ENCODE measurements at places on chromosomes 13 and 19. TPM values are rescaled to one million over a fixed set of nuclear protein-coding genes. Genes with fewer than 3 reads are reported as not detected.

DNA sequence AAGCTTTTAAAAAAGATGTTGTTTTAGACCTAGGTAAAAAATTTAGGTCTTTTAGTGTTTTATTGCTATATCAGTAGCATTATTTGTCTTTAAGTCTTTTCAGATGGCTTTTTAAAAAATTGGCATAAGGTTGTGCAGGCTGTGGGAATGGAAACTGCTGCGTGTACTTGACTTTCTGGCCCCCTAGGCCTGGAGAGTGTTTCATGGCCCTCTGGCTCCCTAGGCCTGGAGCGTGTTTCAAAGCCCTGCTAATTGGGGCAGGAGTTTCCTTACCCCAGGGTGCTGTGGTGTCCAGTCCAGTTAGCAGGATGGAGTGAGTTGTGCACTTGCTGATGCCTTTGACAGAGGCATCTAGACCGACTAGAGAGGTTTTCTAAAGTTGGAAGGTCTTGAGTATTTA, 23.8 kb downstream of the PRAM1 start:
- DNase-seq, result no peak
- H3K36me3 ChIP-seq, result no peaks in the 10 kb centered on the region
- no peak overlapping the region for H3K4me3 ChIP-seq
- H3K27me3 ChIP-seq, result no peaks in the 10 kb centered on the region
- peaks cover 83% of the 10 kb centered on the region for H3K4me1 ChIP-seq

The ZNF549 gene
- 8.6 TPM for polyA plus RNA-seq

The LAIR1 gene
- polyA plus RNA-seq, result 58.3 TPM

The SAFB2 gene
- polyA plus RNA-seq, result 25.8 TPM

DNA sequence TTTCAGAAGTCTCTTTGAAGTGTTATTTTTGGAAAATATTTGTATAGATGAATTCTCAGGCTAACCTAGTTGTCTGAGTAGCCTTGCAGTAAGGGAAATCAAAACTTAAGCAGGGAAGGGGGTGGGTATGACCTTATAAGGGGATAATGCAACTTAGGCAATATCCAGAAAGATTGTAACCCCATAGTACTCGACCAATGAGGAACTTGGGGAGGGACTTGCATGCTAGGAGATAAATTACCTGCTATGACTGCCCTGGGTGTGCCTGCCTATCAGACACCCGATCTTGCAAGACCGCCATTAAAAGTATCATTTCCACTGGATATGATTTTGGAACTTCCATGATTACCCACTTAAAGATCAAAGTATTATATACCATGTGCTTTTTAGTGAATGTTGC, 23.0 kb upstream of the RFXAP start:
- H3K4me3 ChIP-seq, result no peak overlapping the region
- no peaks in the 10 kb centered on the region for H3K36me3 ChIP-seq
- no peak for DNase-seq
- no peak overlapping the region for H3K27ac ChIP-seq
- H3K27me3 ChIP-seq, result peaks cover 14% of the 10 kb centered on the region

DNA sequence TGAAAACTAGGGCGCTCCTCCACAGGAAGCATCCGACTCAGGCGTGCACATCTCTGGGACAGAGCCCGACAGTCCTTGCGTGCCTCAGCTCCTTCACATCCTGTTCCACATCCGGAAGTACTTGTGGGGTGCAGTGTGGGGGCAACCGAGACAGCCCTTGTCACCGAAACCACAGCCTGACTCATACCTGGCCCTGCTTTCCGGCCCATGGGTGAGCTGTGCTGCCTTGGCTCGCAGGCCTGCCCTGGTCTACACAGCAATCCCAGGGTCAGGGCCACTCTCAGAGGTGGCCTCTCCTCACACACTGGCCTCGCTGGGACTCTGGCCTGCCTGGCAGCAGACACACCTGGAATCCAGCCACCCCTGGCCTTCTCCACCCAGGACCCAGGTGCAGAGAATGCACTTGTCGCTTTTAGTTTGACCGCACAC, 100.4 kb downstream of the STK24 start:
- H3K36me3 ChIP-seq, result peaks cover 5% of the 10 kb centered on the region
- peaks cover 67% of the 10 kb centered on the region for H3K4me1 ChIP-seq
- peak overlapping the region; percentile 78 for H3K4me3 ChIP-seq
- H3K27ac ChIP-seq, result peak overlapping the region; percentile 89

The DHDH gene
- polyA plus RNA-seq, result 0.67 TPM
